ENCODE measurements at places on chromosomes 12 and 14. TPM values are rescaled to one million over a fixed set of nuclear protein-coding genes. Genes with fewer than 3 reads are reported as not detected.
A peak's percentile ranks its signal among the peaks of the same experiment; 100 is the strongest.

GRCh38 chr14:39015360-39015961 lies 87.6 kb downstream of the SEC23A start:
- peaks cover 1% of the 10 kb centered on the region for H3K36me3 ChIP-seq
- DNase-seq, result no peak
- no peaks in the 10 kb centered on the region for H3K27me3 ChIP-seq
- H3K4me3 ChIP-seq, result no peak overlapping the region
- H3K27ac ChIP-seq, result no peak overlapping the region

DNA sequence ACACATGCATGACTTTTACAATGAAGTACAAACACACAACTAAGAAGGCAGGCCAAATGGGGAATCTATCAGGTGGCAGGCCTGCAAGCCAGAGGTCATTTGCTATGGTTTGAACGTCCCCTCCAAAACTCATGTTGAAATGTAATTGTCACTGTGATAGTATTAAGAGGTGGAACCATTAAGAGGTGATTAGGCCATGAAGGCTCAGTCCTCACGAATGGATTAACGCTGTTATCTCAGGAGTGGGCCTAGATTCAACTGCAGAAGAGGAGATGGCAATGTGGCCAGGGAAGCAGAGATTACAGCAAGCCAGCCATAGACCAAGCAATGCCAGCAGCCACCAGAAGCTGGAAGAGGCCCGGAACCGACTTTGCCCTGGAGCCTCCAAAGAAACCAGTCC lies 13.5 kb upstream of the ACTR6 start:
- H3K4me1 ChIP-seq, result peaks cover 36% of the 10 kb centered on the region
- no peak for DNase-seq
- no peak overlapping the region for H3K4me3 ChIP-seq

- DNase-seq, result no peak
- no peak overlapping the region for H3K27ac ChIP-seq
- H3K4me3 ChIP-seq, result no peak overlapping the region
- no peaks in the 10 kb centered on the region for H3K27me3 ChIP-seq
Measured at GRCh38 chr12:56216461-56216860, 5.3 kb downstream of the RNF41 start.

GRCh38 chr12:76192416-76192815 lies 107.9 kb upstream of the NAP1L1 start:
- H3K36me3 ChIP-seq, result no peaks in the 10 kb centered on the region
- H3K27me3 ChIP-seq, result peaks cover 28% of the 10 kb centered on the region
- peaks cover 10% of the 10 kb centered on the region for H3K4me1 ChIP-seq
- no peak overlapping the region for H3K27ac ChIP-seq

- H3K4me3 ChIP-seq, result no peak overlapping the region
- peaks cover 8% of the 10 kb centered on the region for H3K36me3 ChIP-seq
- no peak for DNase-seq
- H3K27me3 ChIP-seq, result no peaks in the 10 kb centered on the region
- no peaks in the 10 kb centered on the region for H3K4me1 ChIP-seq
Measured at GRCh38 chr14:80768646-80769045, 172.9 kb downstream of the CEP128 start.

- DNase-seq, result no peak
- no peak overlapping the region for H3K27ac ChIP-seq
- H3K4me1 ChIP-seq, result peaks cover 26% of the 10 kb centered on the region
- no peak overlapping the region for H3K4me3 ChIP-seq
- H3K27me3 ChIP-seq, result no peaks in the 10 kb centered on the region
- peaks cover 28% of the 10 kb centered on the region for H3K36me3 ChIP-seq
Measured at GRCh38 chr12:131944601-131945251, 5.0 kb upstream of the EP400 start.

- H3K27ac ChIP-seq, result no peak overlapping the region
- DNase-seq, result no peak
- peaks cover 17% of the 10 kb centered on the region for H3K27me3 ChIP-seq
- no peak overlapping the region for H3K4me3 ChIP-seq
Measured at GRCh38 chr12:124683152-124684124, 116.0 kb upstream of the NCOR2 start.

DNA sequence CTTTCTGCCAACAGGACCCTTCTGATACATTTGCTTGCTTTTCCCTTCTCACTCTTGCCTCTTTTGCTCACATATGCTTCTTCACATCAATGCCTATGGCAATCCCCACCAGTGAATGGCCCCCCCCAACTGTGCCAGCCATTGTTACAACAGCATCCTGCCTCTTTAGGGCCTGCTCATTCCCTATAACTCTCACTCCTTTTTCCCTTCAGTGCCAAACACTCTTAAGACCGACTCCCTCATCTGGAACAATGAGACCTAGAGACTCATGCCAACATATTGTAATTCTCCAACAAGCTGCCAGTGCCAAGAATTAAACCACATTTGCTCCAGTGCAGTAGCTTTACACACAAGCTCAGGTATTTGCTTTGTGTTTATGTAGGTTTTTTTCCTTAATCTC lies 189.0 kb downstream of the SOX5 start:
- H3K4me3 ChIP-seq, result no peak overlapping the region
- H3K4me1 ChIP-seq, result no peaks in the 10 kb centered on the region
- no peak for DNase-seq

DNA sequence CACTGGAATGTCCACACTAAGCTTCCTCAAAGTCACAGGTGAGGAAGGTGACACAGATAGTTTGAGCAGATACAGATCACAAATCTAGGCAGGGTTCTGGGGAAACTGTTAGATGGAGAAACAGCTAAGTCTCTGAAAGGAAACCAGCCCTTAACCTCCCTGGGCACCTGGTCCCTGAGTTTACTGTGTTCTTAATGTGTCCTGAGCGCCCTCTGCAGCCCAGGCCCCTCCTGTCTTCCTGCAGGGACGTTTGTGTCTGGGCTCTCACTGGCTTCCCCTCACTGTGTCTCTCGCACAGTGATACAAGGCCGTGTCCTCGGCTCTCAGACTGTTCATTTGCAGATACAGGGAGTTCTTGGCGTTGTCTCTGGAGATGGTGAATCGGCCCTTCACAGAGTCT lies 684.3 kb downstream of the TMEM121 start:
- no peak overlapping the region for H3K27ac ChIP-seq
- H3K27me3 ChIP-seq, result peaks cover 78% of the 10 kb centered on the region
- H3K4me3 ChIP-seq, result no peak overlapping the region
- no peaks in the 10 kb centered on the region for H3K4me1 ChIP-seq

GRCh38 chr14:100820957-100821356 lies 5.0 kb upstream of the MEG3 start:
- no peaks in the 10 kb centered on the region for H3K4me1 ChIP-seq
- H3K36me3 ChIP-seq, result no peaks in the 10 kb centered on the region
- no peak overlapping the region for H3K27ac ChIP-seq
- no peak overlapping the region for H3K4me3 ChIP-seq
- peaks cover 22% of the 10 kb centered on the region for H3K27me3 ChIP-seq

GRCh38 chr12:2341871-2342270 lies 289.1 kb downstream of the CACNA1C start:
- peaks cover 35% of the 10 kb centered on the region for H3K27me3 ChIP-seq
- no peaks in the 10 kb centered on the region for H3K36me3 ChIP-seq
- no peak for DNase-seq

DNA sequence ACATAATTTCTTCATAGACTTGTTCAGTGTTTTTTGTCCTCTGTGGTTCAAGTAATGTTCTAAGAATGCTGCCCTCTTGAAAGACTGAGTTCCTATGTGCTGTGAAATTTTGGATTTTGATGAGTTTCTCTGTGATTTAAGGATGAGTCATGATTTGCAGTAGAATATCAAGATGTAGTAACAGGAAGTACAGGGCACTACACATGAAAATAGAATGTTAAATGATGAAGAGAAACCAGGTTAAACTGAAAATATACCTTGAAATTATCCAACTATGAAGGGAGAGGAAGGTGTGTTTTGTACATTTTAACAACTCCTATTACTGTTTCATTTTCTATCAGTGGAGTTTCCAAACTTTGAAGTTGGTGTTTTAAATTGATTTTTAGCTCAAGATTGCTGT lies 4.8 kb downstream of the ELK3 start:
- peaks cover 39% of the 10 kb centered on the region for H3K4me1 ChIP-seq
- H3K27me3 ChIP-seq, result no peaks in the 10 kb centered on the region
- peak overlapping the region; percentile 42 for H3K27ac ChIP-seq
- no peak for DNase-seq
- peak overlapping the region; percentile 2 for H3K4me3 ChIP-seq
- peaks cover 18% of the 10 kb centered on the region for H3K36me3 ChIP-seq

DNA sequence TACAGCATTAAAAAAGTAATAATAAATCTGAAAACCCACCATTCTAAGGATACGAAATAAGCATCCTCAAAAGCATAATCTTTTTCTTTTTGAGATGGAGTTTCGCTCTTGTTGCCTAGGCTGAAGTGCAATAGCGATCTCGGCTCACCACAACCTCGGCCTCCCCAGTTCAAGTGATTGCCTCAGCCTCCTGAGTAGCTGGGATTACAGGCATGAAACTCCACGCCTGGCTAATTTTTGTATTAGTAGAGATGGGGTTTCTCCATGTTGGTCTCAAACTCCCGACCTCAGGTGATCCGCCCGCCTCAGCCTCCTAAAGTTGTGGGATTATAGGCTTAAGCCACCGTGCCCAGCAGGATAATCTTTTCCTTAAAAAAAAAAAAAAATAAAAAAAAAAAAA lies 4.3 kb downstream of the CCNT1 start:
- DNase-seq, result no peak
- peaks cover 44% of the 10 kb centered on the region for H3K4me1 ChIP-seq
- no peak overlapping the region for H3K4me3 ChIP-seq
- H3K27ac ChIP-seq, result no peak overlapping the region
- H3K36me3 ChIP-seq, result peaks cover 50% of the 10 kb centered on the region
- H3K27me3 ChIP-seq, result peaks cover 4% of the 10 kb centered on the region

DNA sequence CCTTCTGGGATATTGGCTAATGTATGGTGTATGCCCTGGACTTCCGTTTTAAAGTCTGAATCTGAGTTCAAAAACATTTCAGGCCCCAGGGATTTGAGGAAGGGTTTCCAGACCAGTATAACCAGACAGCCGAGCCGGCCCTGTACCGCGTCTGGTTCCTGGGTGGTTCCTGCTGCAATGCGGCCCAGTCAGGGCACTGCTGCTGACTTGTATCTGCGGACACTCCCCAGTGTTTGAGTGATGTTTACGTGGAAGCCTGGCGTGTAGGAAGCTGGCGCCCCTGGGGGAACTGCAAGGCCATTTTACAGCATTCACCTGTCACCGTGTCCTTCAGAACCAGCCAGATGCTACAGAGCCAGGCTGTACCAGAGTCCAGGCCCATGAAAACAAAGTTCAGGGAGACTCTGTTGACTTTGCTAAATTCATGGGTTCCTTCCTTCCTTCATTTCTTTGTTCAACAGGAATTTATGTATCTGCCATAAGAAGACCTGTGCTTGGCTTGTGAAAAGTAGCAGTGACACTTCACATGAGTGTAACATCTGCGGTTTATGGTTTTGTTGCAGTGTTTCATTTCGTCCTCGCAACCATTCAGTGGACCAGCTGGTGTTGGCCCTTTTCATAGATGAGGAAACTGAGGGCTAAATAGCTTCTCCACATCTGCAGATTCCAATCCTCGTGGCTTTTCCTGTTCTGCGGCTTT lies 16.8 kb downstream of the EML1 start:
- no peaks in the 10 kb centered on the region for H3K36me3 ChIP-seq
- H3K27me3 ChIP-seq, result peaks cover 49% of the 10 kb centered on the region
- no peak overlapping the region for H3K4me3 ChIP-seq
- H3K27ac ChIP-seq, result no peak overlapping the region

DNA sequence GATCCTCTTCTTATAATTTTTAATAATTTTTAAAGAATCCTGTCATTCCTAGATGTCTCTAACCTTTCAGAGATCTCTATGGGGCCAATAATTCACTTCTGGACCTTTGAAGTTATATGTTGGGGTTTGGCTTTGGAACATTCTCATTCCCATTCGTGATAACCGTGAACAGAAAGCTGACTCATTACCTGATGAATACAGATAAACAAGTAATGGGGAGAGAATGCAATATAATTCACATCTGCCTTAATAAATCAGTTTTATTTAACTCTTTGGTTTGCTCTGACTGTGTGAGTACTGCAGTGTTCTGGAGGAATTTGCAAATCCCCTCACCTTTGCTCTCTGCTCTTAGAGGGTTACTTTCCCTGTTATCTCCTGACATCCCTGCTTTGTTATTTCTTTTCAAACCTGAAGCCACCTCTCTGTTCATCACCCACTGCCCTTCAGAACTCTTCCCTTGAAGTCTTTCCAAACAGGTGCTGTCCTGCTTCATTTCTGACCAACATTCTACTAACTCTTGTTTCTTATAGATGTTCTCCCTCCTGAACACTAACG lies 79.6 kb upstream of the SLC38A2 start:
- peaks cover 2% of the 10 kb centered on the region for H3K27me3 ChIP-seq
- H3K27ac ChIP-seq, result no peak overlapping the region
- H3K4me1 ChIP-seq, result peaks cover 32% of the 10 kb centered on the region
- no peak overlapping the region for H3K4me3 ChIP-seq
- peaks cover 4% of the 10 kb centered on the region for H3K36me3 ChIP-seq
- no peak for DNase-seq

GRCh38 chr14:55279384-55279783 lies 8.2 kb downstream of the FBXO34 start:
- H3K4me1 ChIP-seq, result peaks cover 41% of the 10 kb centered on the region
- no peak for DNase-seq
- H3K27ac ChIP-seq, result no peak overlapping the region
- H3K4me3 ChIP-seq, result no peak overlapping the region
- no peaks in the 10 kb centered on the region for H3K27me3 ChIP-seq

DNA sequence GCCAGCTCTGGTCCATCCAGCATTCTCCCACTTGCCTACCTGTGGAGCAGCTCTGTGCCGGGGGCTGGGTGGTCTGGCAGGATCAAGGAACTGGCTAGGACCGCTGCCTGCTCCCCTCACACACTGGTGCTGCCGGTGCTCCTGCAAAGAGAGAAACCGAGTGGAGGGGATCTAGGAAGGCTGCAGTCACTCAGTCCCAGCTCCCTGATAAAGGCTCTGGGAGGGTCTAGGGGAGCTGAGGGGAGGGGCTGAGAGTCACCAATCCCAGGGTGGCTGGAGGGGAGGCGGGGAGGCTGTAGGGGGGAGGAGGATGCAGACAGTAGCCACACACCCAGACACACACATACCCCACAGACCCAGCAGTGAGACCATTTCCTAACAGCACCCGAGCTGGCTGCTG lies at the start of gene TAC3:
TAC3 (minus strand) TSS at position 182 of the 400 bp plus-strand sequence. CDS start 732 bp downstream, outside the sequence.
- peaks cover 28% of the 10 kb centered on the region for H3K27me3 ChIP-seq
- H3K4me3 ChIP-seq, result no peak within 1 kb of the TSS
- H3K27ac ChIP-seq, result no peak within 1 kb of the TSS

The DAO gene
- not detected for total RNA-seq

The KCNH5 gene
- not detected for total RNA-seq

The CCDC38 gene
- 0.12 TPM for total RNA-seq

The FZD10 gene
- not detected for total RNA-seq

The RPS6KA5 gene
- 58.2 TPM for total RNA-seq

The ADAM20 gene
- 0.53 TPM for total RNA-seq

The CDCA3 gene
- 125 TPM for total RNA-seq

The FAM161B gene
- 1.2 TPM for total RNA-seq

The SMARCD1 gene
- 62.0 TPM for total RNA-seq

The IRAK3 gene
- total RNA-seq, result 0.20 TPM

The ACOT4 gene
- total RNA-seq, result 1.5 TPM

The CLEC12A gene
- total RNA-seq, result 0.40 TPM

The ACOT6 gene
- total RNA-seq, result not detected

The TAS2R10 gene
- not detected for total RNA-seq

The DNAI7 gene
- not detected for total RNA-seq

The MANSC1 gene
- total RNA-seq, result 0.14 TPM

The KRT2 gene
- total RNA-seq, result not detected

The KERA gene
- total RNA-seq, result not detected
